Posterior vena cava (tissue), 2 donors: ENCODE measurements at places on chromosomes 12 and 14. TPM values are rescaled to one million over a fixed set of nuclear protein-coding genes. Genes with fewer than 3 reads are reported as not detected.

ADAM20 gene
- total RNA-seq = 1.3 TPM

GPR135 gene
- total RNA-seq = 7.5 TPM

APOF gene
- not detected for total RNA-seq

RPS6KL1 gene
- total RNA-seq = 9.6 TPM

P2RX4 gene
- 20.3 TPM for total RNA-seq

SRRM4 gene
- total RNA-seq = not detected

TAS2R13 gene
- total RNA-seq = 2.4 TPM

C12orf75 gene
- total RNA-seq = 120 TPM
